ENCODE measurements at places on chromosomes 11 and 22.
A peak's percentile ranks its signal among the peaks of the same experiment; 100 is the strongest.

DNA sequence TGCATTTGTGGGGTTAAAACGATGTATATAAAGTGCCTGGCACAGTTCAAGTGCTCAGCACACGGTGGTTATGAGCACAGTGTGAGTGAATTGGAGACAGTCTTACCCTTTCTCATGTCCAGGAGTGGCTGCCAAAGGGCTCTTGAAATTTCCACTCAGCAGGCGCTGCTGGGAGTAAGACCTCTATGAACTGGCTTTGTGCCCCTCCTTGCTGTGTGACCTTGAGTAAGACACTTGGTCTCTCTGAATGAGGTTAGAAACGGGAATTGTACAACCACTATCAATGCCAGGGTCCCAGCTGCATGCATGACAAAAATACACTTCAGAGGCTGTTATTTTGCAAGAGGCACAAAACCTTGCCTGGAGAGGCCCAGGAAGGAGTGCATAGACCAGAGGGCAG is 86.6 kb downstream of the TSPAN18 start:
- no peak for DNase-seq

GRCh38 chr11:72842653-72843330 is 28.6 kb downstream of the ATG16L2 start:
- DNase-seq: no peak

- DNase-seq: no peak
Observed at GRCh38 chr11:2325719-2326118, 23.9 kb downstream of the TSPAN32 start.

DNA sequence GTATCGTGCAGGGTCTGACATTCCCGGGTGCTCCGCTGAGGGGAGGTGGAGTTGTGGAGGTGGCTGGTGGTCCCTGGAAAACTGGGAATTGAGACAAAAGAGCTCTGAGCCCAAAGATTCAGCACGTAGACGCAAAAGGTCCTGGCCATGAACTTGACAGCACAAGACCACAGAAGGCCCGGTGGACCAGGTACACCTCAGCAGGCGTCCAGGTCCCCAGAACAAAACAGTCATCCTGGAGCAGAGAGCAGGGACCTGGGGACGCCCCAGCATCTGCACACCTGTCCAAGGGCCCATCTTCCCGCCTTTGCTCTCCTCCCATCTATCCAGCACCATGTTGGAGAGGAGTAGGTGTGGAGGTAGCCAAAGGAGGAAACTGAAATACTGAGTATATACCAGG is 13.8 kb upstream of the MB start:
- no peak for DNase-seq

GRCh38 chr11:131875611-131876010 is 505.2 kb downstream of the NTM start:
- DNase-seq: no peak

DNA sequence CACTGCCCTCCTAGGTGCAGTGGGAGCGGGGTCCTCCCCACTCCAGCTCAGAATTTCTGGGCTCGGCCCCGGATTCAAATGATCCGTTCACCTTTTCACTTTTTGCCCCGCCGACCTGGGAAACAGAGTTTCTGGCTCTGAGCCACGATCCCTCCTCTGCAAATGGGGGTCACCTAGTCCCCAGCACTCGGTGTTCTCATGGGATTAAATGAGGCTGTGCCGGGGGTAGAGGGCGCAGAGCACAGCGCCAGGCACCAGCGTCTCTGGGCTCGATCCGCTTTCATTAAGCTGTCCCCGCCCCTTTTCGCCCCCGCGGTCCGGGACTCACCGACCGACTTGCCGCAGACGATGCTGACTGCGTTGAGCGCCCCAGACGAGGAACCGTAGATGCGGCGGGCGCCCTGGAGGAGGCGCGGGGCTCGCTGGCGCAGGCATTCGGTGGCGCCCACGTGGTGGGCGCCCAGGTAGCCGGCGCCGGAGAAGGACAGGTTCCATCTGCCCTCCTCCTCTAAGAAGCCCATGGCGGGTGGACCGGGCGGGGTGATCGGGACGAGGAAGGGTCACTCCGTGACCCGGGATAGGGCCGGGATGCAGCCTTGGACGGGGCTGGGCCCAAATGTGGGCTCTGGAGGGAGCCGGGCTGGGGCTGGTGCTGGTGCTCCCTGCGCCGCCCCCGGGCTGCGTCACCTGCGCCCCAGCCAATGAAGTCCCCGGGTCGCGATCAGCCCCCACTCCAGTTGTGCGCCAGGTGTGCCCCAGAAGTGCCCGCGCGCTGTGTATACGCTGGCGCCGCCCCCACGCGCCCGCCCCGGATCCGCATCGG is at the start of gene PNPLA5:
Gene PNPLA5 (minus strand): TSS at position 654 of the 823 bp plus-strand sequence. CDS start 133 bp downstream, at position 521.
- peak; percentile 9 for DNase-seq
